ENCODE measurements at places on chromosomes 6 and 20. TPM values are rescaled to one million over a fixed set of nuclear protein-coding genes. Genes with fewer than 3 reads are reported as not detected.

The NELFCD gene
- 43.9 TPM for total RNA-seq

The PGC gene
- total RNA-seq = not detected

GRCh38 chr6:2790588-2791449 lies 25.6 kb downstream of the WRNIP1 start:
- no peak for DNase-seq

DNA sequence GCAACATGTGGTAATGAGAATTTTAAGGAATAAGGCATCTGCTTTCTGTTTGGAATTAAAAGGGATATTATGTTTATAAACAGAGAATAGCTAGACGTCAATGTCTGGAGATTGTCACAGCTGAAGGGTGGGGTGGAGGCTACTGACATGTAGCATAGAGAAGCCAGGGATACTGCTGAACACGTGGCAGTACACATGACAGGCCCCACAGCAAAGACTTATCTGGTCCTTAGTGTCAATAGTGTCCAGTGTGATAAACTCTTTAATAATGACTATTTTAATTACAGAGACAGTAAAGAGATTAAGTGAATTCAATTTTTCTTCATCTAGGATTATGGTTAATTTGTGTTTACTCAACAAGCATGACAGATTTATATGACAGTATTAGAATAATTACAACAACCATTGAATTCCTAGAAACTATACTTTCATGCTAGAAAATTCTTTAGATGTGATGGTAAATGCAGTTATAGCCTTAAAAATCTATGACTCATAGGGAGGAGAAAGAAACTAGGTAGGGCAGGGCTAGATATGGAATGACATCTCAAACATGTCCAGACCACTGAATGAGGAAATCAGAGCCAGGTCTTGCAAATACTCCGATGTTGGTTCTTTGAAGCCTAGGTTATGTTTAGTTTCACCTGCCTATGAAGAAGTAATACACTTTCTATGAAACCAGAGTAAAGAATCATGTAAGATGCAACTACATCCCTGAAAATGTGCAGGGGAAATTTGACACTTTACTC lies 399.5 kb downstream of the PHF3 start:
- no peak for DNase-seq

DNA sequence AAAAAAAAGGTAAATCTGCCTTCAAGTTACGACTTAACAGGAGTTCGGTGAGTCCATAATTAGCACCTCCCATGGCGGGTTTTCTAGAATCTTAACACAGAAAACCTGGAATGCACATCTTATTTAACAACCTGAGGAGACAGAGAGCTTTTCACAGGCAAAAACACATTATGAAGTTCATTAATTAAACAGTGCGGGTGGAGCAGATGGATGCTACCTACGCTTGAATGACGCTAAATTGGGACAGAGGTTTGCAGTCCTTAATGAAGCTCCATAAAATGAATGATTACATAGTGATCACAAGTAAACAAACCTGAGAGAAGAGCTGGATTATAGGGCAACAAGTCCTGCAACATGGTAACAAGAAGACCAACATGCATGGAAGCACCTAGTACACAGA lies 81.0 kb downstream of the INSM1 start:
- DNase-seq = no peak

The SLC22A16 gene
- 1.4 TPM for total RNA-seq

DNA sequence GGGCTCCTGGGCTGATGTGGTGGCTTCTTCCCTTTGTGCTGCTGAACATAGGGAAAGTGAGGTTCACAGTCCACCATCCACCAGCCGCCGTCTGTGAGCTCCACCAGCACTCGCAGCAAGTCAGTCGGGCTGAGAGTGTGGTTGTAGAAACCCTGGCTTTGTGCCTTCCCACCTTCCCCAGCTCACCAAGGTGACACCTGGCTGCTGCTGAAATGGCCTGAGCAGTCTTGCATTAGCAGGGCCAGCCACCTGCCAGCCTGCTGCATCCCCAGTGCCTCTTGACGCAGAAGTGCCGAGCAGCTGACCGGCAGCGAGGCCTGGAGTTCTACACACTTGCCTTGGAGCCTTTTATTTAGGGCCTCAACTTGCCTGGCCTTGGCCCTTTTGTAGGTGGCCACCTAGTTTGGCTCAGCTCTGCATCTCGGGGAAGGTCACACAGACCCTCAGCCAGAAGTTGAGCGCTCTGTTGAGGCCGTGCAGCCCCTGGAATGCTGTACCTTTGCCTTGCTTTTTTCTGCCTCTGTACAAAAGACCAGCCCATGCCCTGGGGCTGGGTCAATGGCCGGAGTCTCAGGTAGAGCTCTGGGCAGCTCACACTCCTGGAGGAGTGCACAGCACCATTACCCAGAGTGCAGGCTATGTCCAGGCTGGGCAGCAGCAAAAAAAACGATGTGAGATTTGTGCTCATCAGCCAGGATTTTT lies 76.5 kb downstream of the PTPN1 start:
- no peak for DNase-seq
